Activated CD4-positive, alpha-beta T cell treated with anti-CD3 and anti-CD28 coated beads, Interleukin-2, amount 50 U/mL, for 24 hours (primary cell): ENCODE measurements at places on chromosomes 6 and 20.

GRCh38 chr6:57255451-57256169, 33.5 kb upstream of the RAB23 start:
- DNase-seq: no peak

DNA sequence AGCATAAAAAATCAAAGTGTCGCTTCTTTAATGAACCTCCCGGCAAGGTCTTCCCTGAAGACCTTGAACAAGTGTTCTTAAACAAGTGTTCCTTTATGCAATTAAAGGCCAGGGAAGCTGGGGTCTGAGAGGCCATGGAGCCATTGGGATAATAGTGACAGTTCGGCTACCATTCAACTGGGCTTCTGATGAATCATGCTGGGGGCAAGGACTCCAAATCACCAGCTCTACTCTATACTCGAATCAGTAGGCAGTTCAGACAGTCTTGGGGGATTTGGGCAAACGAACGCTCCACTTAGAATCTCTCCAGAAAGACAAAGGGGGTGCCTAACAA, 34.7 kb upstream of the EZR start:
- DNase-seq: no peak

DNA sequence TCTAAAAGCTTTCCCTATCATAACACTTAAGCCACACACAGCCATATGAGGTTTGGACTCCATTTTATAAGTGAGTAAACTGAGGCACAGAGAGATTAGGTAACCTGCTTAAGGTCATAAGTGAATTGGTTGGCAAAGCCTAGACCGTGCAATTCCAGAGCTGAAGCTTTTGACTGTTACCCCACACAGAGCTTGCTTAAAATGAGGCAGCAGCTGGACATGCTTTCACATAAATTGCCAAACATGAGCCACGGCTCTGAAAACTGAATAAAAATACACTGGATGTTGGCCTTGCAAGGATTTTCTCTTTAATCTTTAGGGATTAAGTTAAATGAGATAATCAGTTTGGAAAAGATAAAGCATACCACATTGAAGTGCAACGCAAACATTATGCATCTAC, 2.5 kb downstream of the RIPOR2 start:
- no peak for DNase-seq

DNA sequence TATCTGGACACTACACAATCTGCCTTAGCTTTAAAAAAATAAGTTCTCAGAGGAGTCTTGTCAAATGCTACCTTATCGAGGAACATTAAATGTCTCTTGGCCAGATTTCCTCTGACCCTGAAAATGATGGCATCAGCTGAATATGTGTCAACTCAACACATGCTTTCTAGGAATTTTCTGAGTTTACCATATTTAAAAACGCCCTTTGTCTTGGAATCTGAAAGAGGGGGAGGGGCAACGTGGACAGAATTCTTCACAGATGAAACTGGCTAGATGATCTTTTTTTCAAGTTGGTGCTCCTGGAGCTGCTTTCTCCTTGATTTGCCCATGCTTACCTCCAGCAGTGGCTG, 5.1 kb downstream of the SOX4 start:
- no peak for DNase-seq

DNA sequence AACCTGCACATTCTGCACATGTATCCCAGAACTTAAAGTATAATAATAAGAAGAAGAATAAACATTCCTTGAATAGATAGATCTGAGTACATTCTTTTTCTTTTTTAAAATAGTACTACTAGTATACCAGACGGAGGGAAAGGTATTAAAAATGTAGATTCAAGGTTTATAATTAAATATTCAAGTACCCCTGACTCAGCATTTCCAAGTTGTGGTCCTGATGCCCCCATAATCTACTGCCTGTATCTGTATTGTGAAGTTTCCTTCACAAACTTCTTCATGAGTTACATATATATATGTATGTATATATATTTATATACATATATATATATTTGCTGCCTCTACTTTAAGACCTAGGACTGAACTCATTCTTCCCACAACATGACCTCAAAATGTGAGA, 14.0 kb downstream of the FRK start:
- DNase-seq: no peak

GRCh38 chr6:35181933-35182612, 31.7 kb upstream of the SCUBE3 start:
- no peak for DNase-seq

DNA sequence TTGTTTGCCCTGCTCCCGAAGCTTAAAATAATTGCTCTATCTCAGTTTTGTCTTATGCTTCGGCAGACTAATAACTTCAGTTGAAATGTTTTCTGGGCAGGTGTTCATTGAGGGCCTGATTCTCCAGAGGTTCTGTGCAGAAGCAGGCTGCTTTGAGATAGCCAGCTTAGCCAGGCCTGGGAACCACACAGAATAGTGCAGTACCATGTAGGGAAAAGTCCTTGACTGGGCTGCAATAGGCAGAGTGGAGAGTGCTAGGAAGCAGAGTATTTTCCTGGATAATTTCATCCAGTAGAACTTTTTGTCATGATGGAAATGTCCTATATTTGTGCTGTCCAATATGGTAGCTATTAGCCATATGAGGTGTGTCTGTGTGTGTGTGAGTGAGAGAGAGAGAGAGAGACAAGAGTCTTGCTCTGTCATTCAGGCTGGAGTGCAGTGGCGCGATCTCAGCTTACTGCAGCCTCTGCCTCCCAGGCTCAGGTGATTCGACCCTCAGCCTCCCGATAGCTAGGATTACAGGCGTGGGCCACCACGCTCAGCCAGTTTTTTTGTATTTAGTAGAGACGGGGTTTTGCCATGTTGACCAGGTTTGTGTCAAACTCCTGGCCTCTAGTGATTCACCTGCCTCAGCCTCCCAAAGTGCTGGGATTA, 15.9 kb downstream of the TOP1 start:
- DNase-seq: no peak

- DNase-seq: no peak
Measured at GRCh38 chr6:45422503-45423110, 44.9 kb upstream of the SUPT3H start.

DNA sequence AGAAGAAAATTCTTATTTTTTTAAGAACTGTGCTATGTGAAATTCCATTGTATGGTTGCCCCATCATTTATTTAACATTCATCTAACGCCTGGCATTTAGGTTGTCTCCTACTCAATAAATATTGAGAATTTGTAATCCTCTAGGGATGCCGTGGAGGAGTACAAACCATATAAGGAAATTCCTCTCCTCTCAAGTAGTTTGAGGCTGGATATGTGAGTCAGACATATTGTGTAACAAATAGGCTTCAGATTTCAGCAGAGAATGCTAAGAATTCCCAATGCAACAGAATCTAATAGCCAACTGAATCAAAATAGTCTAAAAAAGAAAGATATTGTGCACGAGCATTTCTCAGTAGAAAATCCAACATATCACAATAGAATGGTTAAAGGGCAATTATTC, 174.7 kb downstream of the OTOR start:
- DNase-seq: no peak

DNA sequence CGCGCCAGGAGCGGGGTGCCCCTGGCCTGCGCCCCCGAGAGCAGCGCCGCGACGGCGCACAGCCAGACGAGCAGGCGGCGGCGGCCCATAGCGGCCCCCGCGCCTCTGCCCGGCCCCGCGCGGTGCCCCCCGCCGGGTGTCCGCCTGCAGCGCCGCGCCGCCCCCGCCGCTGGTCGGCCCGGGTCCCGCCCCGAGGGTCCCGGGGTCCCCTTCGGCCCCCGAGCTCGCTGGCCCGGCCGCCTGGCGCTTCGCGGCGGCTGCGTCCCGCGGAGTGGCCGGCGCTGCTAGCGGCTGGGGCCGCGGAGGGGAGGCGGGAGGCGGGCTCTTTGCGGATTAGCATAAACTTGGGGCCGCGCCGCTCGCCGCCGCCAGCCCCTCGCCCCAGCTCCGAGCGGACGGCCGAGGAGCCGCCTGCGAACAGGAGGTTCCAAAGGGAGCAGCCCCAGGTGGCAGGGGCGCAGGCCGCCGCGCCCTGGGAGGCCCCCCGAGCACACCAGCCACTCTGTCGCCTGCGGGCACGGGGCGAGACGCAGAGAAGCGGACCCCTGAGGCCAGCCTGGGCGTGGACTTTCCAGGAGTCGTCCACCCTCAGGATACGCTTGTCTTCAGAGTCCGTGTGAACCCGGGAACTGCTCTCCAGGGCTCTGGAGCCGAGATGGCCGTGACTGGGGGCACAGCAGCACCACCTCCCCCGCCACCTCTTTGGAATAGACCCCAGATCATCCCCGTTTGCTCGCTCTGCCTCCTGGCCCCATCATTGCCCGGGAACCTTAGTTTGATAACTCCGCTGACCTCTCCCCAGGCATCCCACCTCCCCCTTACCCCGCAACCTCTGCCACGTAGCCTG, at the start of gene EMILIN3:
TSS of gene EMILIN3 (minus strand) at position 273 of the 847 bp plus-strand sequence. CDS start at position 89, 184 bp downstream.
- no peak for DNase-seq

- no peak for DNase-seq
Measured at GRCh38 chr6:156169371-156169770, 607.8 kb upstream of the ARID1B start.

GRCh38 chr20:40562031-40562430, 127.0 kb downstream of the MAFB start:
- DNase-seq: no peak

GRCh38 chr20:15570156-15570555, 1003.1 kb downstream of the KIF16B start:
- DNase-seq: no peak

GRCh38 chr6:15627821-15628220, 35.0 kb downstream of the DTNBP1 start:
- no peak for DNase-seq

GRCh38 chr20:35436177-35436573, 1.9 kb downstream of the GDF5 start:
- DNase-seq: no peak

- DNase-seq: no peak
Measured at GRCh38 chr6:168332020-168332419, 12.4 kb upstream of the DACT2 start.

DNA sequence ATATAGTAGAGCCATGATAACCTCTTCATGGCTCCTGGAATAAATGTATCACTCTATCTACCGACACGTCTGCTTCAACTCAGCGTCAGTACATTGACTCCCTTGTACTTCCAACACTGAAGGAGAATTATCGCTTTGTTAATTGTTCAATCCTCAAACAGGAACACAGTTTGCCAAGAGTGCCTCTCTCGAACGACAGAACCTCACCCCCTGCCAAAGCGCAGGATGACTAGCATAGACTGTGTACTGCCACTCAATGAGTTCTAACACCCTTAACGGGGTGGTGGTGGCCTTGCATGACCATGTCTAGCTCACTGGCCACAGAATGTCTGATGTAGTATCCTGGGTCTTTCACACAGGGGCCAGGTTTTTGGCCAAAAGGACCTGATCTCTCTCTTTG, 81.4 kb upstream of the HEY2 start:
- DNase-seq: no peak

- no peak for DNase-seq
Measured at GRCh38 chr6:8436966-8437365, 1.6 kb upstream of the SLC35B3 start.

GRCh38 chr6:6614983-6615349, 26.4 kb downstream of the LY86 start:
- no peak for DNase-seq

GRCh38 chr6:33880104-33880678, 76.4 kb upstream of the MLN start:
- DNase-seq: no peak

DNA sequence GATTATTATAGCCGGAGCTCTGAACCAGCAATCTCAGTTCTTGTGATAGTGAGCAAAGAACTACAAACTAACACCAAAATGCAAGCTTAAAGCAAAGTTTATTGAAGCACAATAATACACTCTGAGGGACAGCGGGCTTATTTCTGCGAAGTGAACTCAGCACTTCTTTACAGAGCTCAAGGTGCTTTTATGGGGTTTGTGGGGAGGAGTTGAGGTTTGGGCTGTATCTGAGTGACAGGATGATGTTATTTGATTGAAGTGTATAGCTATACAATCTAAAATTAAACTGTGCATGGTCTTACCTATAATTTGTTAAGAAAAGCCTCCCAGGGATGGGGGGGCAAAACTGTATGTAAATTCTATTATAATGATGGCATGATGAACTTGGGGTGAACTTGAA, 1.0 kb upstream of the HFE start:
- DNase-seq: no peak

- DNase-seq: no peak
Measured at GRCh38 chr6:25764611-25765010, 10.1 kb downstream of the SLC17A4 start.

- DNase-seq: no peak
Measured at GRCh38 chr20:62832951-62833391, 16.1 kb downstream of the COL9A3 start.

GRCh38 chr6:105095139-105095538, 84.7 kb downstream of the POPDC3 start:
- DNase-seq: no peak

DNA sequence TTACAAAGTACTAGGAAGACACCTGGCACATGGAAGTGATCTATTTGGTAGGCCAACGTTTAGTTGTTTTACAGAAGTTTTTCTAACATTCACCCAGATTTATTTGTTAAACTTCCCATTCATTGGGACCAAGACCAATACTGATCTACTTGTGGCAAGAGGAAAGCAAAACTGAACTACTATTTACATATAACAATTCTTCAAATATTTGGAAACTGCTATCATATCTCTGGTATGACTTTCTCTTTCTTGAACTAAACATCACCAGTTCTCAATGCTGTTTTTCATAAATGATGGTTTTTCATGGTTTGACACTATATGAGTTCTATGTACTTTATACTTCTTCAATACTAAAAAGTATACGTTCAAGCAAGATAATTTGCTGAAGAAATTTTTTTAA, 189.2 kb downstream of the ASCC3 start:
- DNase-seq: no peak

DNA sequence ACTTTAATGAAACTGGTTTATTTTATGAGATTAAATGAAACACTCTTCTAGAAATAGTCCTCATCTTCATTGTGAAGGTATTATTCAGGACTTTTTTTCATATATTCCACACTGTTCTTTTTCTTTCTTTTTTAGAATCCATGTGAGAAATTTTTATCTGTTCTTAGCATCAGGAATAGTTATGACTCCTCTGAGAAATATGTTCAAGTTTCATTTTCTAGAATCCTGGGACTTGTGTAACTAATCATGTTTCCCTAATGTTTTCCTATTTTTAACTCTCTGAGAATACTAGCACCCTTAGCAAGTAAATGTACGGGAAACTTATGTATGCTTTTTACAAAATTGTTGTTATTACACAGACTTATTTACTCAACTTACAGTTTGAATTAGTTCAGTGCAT, 407.8 kb downstream of the CBLN4 start:
- no peak for DNase-seq

GRCh38 chr6:130676773-130677144, 150.4 kb upstream of the SMLR1 start:
- DNase-seq: no peak
